ENCODE measurements at places on chromosomes 4 and X.

GRCh38 chrX:16457239-16457638 is 192.7 kb upstream of the S100G start:
- no peak for DNase-seq

DNA sequence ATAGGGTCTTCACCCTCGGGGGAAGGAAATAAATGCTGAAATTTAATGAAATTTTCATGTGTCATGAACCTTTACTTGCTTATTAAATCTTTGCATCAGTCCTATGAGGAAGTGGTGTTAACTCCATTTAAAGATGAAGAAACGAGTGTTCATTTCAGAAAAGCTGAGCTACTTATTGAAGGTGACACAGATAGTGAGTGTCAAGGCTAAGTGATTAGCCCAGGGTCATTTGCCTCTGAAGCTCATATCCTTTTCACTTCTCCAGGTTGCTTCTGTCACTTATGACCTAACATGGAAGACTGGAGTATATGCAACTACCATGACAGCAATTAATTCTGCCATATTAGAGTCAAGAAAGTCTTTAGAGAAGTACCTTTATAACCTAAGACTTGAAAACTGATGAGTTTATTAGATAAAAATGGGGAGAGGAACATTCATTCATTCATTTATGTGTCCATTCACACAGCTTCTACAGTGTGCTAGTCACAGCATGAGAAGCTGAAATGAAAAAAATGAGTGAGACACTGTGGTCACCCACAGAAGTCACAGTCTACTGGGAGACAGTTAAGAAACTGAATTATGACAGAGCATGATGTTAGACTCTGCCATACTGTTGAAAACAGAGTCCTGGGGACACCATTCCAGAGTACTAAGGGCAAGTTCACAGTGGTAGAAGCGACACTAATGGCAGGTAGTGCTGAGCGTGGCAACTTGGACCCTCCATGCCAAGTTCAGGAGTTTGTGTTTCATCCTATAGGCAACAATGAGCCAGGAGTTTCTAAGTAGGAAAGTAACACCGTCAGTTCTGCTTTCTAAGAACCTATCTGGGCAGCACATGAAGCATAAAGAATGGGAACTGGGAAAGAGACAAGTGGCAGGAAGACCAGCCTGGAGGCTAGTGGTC is 21.3 kb downstream of the ALPK1 start:
- DNase-seq = no peak

DNA sequence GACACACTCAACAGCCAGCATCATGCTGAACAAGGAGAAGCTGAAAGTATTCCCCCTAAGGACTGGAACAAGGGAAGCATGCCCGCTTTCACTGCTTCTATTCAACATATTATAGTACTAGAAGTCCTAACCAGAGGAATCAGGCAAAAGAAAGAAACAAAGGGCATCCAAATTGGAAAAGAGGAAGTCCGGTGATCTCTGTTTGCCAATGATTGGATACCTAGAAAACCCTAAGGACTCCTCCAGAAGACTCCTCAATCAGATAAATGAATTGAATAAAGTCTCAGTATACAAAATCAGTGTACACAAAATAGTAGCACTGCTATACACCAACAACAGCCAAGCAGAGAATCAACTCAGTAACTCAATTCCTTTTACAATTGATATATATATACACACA is 44.8 kb downstream of the ARFIP1 start:
- DNase-seq = no peak

DNA sequence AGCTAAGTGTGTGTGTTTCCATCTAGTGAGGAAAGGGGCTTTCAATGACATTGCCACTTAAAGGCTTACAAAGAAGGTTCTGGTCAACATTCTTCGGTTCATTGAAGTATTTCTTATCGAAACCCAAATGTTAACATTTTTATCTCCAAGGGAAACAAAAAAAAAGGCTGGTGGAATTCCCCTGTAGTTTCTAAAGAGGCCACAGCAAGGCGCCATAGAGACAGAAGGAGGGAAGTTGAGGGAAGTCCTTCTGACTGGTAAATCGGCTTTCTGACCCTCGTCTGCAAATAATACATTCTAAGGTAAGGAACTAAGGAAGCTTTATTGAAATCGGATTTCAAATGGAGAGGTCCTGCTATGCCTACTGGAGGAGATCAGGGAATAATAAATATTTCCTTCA is 1.7 kb upstream of the ZFP42 start:
- DNase-seq = no peak

DNA sequence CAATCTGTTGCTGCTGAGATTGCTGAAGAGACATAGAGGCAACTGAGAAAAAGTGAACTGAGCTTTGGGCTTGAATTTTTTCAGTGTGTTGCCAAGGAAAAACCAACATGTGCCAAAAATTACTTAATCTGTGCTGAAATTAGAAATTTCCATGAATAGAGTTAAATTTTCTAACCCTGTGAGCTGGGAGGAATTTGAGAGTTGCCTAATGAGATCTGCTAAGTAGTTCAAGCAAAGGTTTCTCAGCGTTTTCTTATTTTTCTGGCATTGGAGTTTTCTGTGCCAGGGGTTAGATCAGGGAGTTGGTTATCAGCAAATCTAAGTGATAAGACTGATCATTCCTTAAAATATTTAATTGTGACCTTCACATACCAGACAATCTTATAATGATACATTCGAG is 457.5 kb upstream of the GNPDA2 start:
- no peak for DNase-seq

- DNase-seq = no peak
These were observed 909.4 kb downstream of the FSTL5 start for GRCh38 chr4:161254375-161254774.

DNA sequence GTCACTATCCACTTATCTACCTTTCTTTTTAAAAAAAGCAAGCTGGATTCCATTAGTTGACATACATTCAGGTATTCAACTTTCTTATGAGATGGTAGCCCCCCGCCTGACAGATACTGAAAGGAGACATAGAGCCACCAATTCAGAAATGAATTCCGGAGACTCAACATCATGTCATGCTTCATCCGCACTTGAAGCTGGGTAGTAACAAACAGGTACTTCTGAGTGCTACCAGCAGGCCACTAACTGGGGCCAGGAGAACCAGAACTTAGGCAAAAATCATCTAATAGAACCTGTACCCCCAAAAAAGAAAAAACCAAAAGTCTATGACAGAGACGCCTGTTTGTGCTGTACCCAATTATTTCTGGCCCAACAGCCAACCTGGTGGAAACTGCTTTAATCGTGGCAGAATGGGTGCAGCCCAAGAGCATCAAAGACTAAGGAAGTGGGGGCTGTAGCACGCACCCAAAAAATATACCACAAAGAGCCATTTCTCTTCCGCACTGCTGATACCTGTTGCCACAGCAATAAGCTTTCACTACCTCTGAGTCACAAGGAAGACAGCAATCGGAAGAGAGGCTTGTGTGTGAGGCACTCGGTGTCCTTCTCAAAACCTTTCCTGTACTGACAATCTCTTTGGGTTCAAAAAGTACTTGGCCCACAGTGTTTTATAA is 84.8 kb downstream of the AFAP1 start:
- no peak for DNase-seq

GRCh38 chr4:82481506-82481840 is 51.1 kb downstream of the ENOPH1 start:
- no peak for DNase-seq

DNA sequence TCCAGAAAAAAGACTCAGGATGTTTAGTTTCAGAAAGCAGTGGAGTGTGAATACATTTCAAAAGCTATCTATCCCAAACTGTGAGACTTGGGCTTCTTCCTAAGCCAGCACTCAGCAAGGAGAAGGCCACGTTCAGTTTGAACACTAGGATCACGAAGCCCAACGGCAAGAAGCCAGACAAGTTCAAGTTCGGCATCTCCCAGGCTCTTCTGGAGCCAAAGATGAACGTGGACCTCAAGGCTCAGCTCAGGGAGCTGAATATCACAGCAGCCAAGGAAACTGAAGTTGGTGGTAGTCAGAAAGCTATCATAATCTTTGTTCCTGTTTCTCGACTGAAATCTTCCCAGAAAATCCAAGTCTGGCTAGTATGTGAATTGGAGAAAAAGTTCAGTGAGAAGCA is 7.6 kb downstream of the PLAC1 start:
- no peak for DNase-seq

- no peak for DNase-seq
These were observed 921.8 kb upstream of the FTHL17 start for GRCh38 chrX:31993637-31994036.

GRCh38 chrX:40394302-40394701 is 186.5 kb upstream of the ATP6AP2 start:
- no peak for DNase-seq

DNA sequence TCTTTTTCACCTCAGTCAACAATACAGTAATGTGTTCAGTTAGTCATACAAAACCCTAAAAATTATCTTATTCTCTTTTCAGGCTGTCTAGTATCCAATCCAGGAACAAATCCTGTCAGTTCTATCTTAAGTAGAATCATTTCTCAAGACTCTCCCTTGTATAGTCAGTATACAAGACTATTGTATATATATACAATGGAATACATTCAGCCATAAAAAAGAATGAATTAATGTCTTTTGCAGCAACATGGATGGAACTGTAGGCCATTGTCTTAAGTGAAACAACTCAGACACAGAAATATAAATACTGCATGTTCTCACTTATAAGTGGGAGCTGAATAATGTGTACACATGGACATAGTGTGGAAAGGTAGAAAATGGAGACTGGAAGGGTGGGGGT is 501.2 kb upstream of the ATOH1 start:
- no peak for DNase-seq

DNA sequence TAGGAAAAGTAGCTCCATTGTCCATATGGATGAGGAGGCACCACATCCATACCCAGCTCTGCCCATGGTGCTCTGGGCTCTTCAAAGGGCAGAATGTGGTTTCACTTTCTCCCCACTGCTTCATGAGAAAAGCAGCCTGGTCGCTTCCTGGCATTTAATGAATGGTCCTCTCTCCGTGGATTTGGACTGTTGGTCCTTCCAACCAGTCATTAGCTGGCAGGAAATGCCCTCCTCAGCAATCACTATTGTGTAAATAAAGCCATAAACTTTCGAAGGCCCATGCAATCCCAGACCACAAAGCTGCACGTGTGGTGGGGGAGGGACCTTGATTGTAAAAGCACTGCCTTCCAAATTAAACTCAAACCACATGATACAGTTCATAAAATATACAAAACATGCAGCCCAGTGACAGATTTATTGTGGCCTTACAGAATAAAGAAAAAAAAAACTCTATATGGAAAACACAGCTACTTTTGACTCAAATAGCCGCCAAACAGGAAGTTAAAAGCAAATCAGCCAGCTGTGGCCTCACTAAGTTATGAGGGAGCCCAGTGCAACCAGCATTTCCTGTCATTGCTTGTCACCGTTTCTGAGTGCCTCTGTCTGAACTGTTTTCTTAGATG is 8.1 kb downstream of the MBNL3 start:
- DNase-seq = peak; percentile 43

DNA sequence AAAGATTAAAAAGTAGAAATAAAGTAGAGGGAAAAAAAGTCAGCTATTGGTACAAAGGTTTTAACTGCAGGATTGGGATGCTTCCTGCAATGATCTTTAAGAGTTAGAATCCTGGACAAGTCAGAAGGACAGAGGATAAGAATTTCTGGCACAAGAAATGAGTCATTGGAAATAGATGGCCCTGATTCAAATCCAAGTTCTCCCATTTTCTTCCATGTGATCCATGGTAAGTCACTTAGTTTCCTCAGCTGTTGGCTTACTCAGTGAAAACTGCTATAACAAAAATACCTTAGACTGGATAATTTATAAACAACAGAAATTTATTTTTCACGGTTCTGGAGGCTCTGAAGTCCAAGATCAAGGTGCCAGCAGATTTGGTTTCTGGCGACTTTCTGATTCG is 13.3 kb upstream of the TBC1D19 start:
- no peak for DNase-seq

DNA sequence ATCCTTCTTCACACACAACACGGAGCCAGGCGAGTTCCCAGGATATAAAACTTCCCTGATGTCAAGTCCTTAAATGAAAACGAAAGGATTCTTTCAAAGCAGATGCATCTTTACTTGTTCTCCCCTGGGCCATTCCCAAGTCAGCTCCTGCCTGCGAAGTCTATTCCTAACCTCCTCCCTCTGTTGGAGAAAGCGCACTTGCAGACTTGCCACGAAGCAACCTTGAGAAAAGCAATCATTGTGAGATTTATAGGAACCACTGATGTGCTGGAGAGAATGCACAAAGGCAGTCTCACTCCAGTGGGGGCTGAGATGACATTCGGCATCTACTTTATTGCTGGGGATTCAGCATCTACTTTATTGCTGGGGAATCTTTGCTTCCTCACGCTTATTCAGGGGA is 155.7 kb downstream of the NSUN7 start:
- no peak for DNase-seq

DNA sequence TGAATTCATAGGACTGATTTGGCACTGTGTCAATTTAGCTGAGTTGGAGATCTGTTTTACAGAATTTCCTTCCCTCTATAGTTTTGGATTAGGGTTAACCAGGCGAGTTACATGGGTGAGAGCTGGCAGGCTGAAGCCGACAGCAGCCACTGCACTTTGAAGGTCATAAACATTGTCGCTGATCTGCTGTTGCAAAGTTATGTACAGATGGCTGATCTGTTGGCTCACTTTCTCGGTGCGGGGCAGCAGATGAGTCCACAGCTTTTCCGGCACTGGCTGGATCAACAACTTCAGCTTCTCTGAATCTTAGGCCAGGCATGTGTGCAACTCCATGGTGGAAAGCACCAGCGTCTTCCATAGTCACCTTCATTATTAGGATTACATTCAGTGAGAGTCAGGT is 173.7 kb downstream of the GPAT3 start:
- DNase-seq = no peak

- DNase-seq = no peak
These were observed 57.8 kb downstream of the ADGRA3 start for GRCh38 chr4:22458098-22458497.

- DNase-seq = no peak
These were observed 41.5 kb downstream of the CLCN4 start for GRCh38 chrX:10198254-10198653.

GRCh38 chr4:26132858-26133257 is 188.0 kb upstream of the RBPJ start:
- DNase-seq = no peak

GRCh38 chr4:100828986-100829685 is 311.3 kb upstream of the EMCN start:
- no peak for DNase-seq

GRCh38 chrX:97547877-97548578 is 664.3 kb downstream of the RPA4 start:
- DNase-seq = no peak

- DNase-seq = no peak
These were observed 23.7 kb downstream of the CC2D2A start for GRCh38 chr4:15493411-15493810.

GRCh38 chr4:183996868-183997267 is 91.8 kb downstream of the STOX2 start:
- no peak for DNase-seq
